ENCODE measurements at places on chromosomes 6 and 20. TPM values are rescaled to one million over a fixed set of nuclear protein-coding genes. Genes with fewer than 3 reads are reported as not detected.

PSMB8 gene
- total RNA-seq, result 1.7 TPM

DNA sequence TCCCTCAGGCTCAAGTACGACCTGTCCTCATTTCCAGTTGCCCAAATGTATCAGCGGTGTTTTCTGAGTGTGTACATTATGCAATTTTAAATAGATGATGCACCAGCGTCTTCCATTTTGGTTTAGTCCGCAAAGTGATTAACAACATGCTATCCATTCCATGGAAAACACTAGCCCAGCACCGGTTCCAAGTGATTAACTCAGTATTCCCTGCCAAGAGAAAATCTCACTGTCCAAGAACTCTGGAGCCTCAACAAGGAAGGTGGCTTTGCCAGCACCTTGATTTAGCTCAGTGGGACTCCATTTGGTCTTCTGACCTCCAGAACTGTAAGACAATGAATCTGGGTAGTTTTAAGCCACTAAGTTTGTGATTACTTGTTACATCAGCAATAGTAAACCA is 107.2 kb downstream of the FOXC1 start:
- no peak for DNase-seq

DNA sequence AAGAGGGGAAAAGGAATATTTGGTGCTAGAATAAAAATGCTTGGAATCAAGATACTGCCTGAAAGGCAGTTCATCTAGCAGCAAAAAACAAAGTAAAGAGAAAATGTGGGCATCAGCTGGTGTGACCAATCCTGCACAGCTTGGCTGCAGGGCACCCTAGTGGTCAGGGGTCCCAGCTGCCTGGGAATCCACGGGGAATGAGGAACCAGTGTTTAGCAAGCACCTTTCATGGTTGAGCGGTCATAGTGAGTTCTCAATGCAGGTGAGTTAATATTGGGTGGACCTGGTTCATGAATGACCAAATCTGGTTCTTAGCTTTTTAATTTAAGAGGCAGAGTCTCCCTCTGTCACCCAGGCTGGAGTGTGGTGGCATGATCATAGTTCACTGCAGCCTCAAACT is 53.3 kb downstream of the CAP2 start:
- DNase-seq, result no peak

SAMHD1 gene
- 13.8 TPM for total RNA-seq

GRCh38 chr6:11200356-11200755 is 32.1 kb downstream of the NEDD9 start:
- no peak for DNase-seq

- DNase-seq, result no peak
Measured at GRCh38 chr6:156695742-156696141, 81.4 kb upstream of the ARID1B start.

HLA-DRB5 gene
- not detected for total RNA-seq

DNA sequence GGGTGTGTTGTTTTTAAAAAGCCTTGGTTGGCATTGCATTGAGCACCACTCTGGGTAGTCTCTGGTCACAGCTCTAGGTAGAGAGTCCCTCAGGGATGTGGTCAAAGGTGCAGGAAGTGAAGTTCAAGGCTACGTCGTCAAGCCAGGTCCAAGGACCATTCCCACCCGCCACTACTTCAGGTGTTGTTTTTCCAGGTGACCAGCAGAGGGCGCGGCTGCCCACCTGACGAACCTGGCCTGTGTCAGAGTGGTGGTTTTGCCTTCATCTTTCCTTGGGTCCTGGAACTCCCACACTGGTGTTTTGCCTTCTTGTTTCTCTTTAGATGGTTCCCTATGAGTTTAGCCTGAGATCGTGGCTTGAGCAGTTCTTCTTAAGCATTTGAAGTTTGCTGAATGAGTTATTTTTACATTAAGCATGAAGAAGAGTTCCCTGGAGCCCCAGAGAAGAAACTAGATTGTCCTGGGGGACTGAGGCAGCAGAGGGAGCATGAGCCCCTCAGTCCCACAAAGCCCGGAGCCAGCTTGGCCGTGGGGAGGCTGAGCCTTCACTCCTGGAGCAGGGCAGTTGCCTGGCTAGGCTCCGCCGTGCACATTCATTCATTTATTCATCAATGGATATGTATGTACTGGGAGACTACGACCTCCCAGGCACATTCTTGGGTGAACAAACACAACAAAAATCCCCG is 5.6 kb upstream of the PHACTR3 start:
- peak; percentile 40 for DNase-seq

DNA sequence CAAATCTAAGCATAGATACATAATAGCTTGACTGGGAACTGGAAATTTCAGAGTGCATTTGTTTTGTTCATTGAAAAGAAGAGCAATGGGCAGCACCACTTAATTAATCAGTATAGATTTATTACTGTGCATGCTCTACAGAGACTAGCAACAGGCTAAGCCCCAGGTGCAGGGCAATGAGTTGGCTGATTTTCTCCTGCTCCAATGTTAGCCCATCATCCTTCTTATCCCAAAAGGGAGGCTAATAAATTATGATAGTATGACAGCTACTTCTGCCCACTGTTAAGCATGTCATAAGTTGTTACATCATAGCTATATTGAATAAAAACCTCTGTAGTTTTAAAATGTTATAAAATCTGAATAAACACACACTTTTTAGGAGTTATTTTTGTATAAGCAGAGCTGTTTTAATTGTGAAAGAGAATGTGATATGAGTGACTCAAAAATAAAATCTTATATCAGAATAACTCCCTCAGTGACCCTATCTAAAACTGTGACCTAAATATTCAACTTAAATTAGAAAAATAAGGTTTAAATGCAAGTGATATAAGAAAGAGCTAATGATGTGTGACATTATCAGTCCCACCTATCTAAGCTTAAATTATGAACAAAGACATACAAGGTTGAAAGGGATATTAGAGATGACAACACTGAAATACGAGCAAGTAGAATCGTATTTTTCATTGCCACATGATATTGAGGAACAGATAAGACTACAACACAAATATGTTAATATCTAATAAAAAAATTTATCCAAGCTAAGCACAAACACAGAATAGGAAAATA is 967.3 kb upstream of the ADGRB3 start:
- DNase-seq, result no peak

DNA sequence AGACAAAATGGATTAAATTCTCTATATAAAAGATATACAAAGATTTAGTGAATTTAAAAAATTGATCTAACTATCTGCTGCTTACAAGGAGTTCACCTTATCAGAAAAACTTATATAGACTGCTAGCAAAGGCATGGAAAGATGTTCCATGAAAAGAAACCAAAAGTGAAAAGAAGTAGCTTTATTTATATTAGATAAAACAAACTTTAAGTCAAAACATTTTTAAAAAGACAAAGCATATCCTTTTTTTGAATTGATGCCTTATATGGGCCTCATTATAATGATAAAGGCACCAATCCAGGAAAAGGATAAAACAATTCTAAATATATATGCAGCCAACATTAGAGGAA is 334.2 kb downstream of the MEI4 start:
- no peak for DNase-seq

DNA sequence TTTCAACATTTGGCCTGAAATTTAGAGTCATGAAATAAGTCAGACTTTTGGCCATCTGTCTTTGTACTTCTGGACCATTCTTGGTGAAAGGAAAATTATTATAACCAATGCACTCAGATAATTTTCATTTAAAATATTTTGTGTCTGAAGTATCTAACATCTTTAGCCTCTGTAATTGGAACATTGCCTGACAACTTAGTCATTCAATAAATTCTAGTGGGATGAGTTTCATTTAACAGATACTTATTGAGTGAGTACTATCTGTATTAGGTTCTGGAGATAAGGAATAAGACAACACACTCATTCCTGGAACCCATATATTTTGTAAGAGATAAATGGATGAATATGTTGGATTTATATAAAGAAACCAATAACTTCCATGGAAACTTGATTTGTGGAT is 536.0 kb downstream of the BCKDHB start:
- DNase-seq, result no peak

DNA sequence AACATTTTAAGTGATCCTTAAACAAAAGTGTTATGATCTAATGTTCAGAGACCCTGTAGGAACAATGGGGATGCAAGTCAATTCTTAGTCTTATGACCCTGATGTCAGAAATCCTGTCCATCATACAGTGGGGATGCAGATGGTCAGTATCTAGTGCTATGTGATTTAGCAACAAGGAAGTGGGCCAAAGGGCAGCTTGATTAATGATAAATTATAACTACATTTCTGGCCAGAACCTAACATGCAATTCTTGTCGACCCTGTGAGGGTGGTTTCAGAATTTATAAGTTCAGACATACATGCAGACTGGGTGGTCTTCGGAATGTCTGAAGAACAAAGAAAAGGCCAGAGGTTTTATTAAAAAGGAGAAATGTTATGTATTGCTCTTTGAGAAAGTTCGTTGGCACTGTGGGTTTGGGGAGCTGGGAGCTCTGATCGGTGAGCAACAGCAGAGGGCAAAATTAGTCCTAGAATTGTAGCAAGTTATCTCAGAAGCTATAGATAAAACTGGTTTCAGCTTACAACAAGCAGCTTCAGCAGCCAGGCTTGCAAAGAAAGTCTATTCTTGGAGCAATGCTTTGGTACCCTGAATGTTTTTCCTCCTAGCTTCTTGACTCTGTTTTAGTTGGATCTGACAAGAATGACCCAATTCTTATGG is 50.8 kb downstream of the RPF2 start:
- no peak for DNase-seq

PAK5 gene
- 1.8 TPM for total RNA-seq

GRCh38 chr6:155001482-155001881 is 6.4 kb downstream of the TIAM2 start:
- DNase-seq, result no peak

SYCP2L gene
- total RNA-seq, result 5.6 TPM

GRCh38 chr6:138543657-138544056 is 44.4 kb upstream of the NHSL1 start:
- DNase-seq, result no peak

- DNase-seq, result no peak
Measured at GRCh38 chr6:125094563-125094962, 59.0 kb upstream of the TPD52L1 start.

Measured in neural crest cell (in vitro differentiated cells).